ENCODE measurements at places on chromosomes 1 and 21.

DNA sequence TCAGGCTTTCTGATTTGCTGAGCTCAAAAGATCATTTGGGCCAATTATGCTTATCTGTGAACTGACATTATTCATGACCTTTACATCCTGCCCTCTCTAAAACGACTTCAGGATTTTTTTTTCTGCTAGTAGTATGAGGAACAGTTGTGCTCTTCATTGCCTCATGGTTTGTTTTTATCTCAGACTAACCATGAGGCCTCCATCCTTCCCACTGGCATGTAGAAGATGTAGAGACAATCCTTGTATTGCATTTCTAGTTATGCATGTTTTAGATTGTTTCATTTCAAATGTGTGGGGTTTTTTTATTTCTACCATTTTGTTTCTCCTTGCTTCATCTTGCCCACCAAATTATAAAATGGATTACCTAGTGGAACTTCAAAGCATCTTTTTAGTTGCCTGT is 82.8 kb upstream of the C1orf87 start:
- DNase-seq, result no peak

- no peak for DNase-seq
Measured at GRCh38 chr1:47219590-47220220, 12.3 kb downstream of the TAL1 start.

DNA sequence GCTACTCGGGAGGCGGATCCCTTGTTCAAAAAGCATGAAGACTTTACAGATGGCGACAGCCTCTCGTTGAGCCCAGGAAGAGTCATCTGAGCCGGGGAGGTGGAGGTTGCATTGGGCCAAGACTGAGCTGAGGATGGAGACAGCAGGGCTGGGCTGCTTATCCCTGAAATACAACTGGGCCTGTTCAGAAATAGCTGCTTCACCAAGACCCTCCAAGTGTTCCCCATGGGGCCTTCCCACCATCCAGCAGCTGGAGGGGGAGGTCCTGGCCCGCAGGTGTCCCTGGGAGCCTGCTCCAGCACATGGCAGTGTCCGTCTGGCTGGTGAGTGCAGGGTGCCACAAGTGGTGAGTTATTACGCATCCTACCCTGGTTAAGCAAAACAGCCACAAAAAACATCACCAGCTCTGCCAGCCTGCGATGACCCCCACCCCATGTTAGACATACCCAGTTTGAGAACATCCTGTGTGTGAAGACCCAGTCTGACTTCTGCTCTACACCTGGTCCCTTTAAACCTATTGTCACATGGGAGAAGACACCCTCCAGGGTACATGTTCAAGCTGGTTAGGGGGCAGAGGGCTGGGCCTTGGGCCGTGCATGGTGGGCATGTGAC is 93.1 kb upstream of the TMPRSS2 start:
- DNase-seq, result no peak

GRCh38 chr1:43849670-43850069 is 83.9 kb upstream of the ARTN start:
- DNase-seq, result no peak

Measured in NCI-H1048 (cell line).